ENCODE measurements at places on chromosomes 2 and 18. TPM values are rescaled to one million over a fixed set of nuclear protein-coding genes. Genes with fewer than 3 reads are reported as not detected.

RPRM gene
- total RNA-seq = 21.9 TPM

RAD51AP2 gene
- 0.71 TPM for total RNA-seq

MC2R gene
- total RNA-seq = not detected

DNA sequence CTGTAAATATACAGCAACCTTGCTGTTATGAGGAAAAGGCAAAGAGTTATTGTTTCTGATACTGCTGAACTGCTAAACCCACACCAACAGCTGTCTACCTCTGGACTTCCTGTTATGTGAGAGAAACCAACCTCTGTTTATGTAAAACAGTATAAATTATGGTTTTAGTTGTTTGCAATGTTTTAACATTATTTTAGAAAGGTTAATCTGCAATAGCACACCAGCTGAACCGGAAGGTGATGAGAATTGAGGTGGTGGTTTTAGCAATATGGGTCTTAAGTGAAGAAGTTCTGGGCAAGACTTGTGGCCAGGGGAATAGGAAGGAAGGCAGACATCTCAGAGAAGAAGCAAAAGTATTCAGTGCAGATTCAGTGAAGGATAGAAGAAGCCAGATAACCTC lies 237.8 kb downstream of the PLCL1 start:
- no peak for DNase-seq

- DNase-seq = no peak
Measured at GRCh38 chr2:43452318-43452731, 143.5 kb downstream of the THADA start.

GRCh38 chr18:75698861-75699260 lies 271.4 kb upstream of the SMIM21 start:
- no peak for DNase-seq

DNA sequence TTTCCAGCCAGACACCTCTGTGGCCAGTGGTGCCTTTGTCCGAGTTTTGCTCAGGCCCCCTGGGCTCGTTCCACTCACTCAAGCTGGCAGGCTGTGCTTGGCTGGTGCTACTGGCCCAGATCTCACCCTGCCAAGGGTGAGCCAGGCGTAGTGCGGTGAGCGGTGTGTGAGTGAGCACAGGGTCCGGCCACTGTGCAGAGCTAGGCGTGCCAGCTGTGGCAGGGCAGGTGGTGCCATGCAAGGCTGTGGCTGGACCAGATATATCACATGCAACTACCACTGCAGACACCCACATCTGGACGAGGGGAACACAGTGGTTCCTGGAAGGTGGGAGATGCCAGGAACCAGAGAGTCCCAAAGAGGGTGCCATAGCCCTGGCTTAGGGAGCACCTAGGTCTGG lies 70.1 kb downstream of the SRBD1 start:
- DNase-seq = no peak

- no peak for DNase-seq
Measured at GRCh38 chr2:2831633-2832032, 500.6 kb upstream of the MYT1L start.

All from dorsolateral prefrontal cortex (tissue), 122 donors.